ENCODE measurements at places on chromosomes 12 and 14. TPM values are rescaled to one million over a fixed set of nuclear protein-coding genes. Genes with fewer than 3 reads are reported as not detected.

The AMDHD1 gene
- total RNA-seq: 0.69 TPM

The TAS2R43 gene
- total RNA-seq: 0.26 TPM

The ACACB gene
- 11.8 TPM for total RNA-seq

The WNT1 gene
- not detected for total RNA-seq

The TWF1 gene
- 12.9 TPM for total RNA-seq

The PRICKLE1 gene
- not detected for total RNA-seq

The SLC24A4 gene
- total RNA-seq: not detected

The TMCC3 gene
- 0.05 TPM for total RNA-seq

The OTX2 gene
- not detected for total RNA-seq

The REP15 gene
- total RNA-seq: 0.19 TPM

The COQ5 gene
- total RNA-seq: 29.5 TPM

The BTBD7 gene
- 7.2 TPM for total RNA-seq

The CCDC38 gene
- total RNA-seq: 0.49 TPM

The LMBR1L gene
- total RNA-seq: 66.8 TPM

The NEUROD4 gene
- total RNA-seq: not detected

The SDR9C7 gene
- not detected for total RNA-seq

The CD163 gene
- total RNA-seq: not detected

The CHGA gene
- total RNA-seq: not detected

The TSHR gene
- total RNA-seq: not detected

The ACOT6 gene
- total RNA-seq: not detected

The ACOT4 gene
- total RNA-seq: 1.4 TPM

The CFAP73 gene
- total RNA-seq: 0.57 TPM

The DNAAF2 gene
- total RNA-seq: 6.0 TPM

The SPIC gene
- not detected for total RNA-seq

The MYF5 gene
- not detected for total RNA-seq

The GLI1 gene
- not detected for total RNA-seq

The SPX gene
- 0.57 TPM for total RNA-seq

The GALNT6 gene
- total RNA-seq: 5.1 TPM

The PIWIL1 gene
- not detected for total RNA-seq
